T-cell (primary cell): ENCODE measurements at places on chromosomes 12 and 14. TPM values are rescaled to one million over a fixed set of nuclear protein-coding genes. Genes with fewer than 3 reads are reported as not detected.

- DNase-seq = no peak
Measured at GRCh38 chr12:115569345-115570068, 708.0 kb downstream of the MED13L start.

- no peak for DNase-seq
Measured at GRCh38 chr12:54926246-54926645, 58.3 kb downstream of the TESPA1 start.

- DNase-seq = no peak
Measured at GRCh38 chr12:6964605-6965025, 5.8 kb downstream of the PHB2 start.

DNA sequence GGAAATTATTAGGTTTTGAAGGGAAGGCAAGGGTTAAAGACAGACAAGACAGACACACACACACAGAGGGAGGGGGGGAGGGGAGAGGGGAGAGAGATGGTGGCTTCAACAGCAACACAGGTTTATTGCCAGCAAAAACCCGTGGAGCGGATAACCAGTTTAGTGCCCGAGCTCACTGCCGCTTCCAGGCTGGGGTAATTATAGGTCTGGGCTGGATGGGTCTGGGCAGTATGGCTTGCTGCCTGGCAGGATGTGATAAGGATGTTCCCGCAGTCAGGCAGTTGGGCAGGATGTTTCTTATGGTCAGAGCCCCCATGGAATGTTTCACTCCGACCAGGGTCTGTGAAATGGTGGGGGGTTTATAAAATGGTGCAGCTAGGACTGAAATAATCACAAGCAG is 4.4 kb upstream of the TDRD9 start:
- DNase-seq = no peak

DNA sequence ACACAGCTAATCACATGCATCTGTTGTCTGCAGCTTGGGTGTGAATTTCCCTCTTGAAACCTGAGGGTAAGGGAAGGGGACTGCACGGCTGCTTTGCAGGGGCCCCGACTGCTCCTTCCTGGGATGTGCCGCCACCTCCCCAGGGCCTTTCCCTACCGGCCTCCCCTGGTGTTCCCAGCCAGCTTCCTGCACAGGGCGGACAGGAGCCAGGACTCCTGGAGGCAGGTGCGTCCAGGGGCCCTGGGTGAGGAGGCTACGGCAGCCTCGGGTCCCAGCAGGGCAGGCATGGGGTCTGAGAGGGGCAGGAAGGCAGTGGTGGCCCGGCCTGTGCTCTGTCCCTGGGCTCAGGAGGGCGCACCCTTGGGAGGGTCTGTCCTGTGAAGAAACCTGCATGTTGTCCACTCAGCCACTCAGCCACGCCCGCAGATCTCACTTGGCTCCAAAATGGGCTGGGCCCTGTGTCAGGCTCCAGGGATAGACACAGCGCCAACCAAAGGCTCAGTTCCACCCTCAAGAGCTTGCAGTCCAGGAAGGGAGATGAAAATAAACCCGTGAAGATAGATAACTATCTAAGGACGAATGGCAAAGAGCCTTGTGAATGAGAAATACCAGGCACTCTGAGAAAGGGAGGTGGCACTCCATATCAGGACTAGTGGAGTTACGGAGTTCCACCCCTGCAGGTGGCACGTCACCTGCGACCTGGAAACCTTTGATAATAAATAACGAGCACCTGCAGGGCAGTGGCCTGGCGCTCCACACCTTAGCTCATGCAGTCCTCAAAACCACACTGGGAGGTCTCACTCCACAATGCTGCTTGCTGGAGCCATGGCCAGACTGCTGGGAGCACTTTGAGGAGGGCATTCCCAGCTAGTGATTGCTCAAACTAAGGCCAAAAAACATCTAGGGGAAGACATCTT is 427.4 kb downstream of the AACS start:
- DNase-seq = no peak

GRCh38 chr14:73462048-73462715 is 3.8 kb upstream of the NUMB start:
- no peak for DNase-seq

DNA sequence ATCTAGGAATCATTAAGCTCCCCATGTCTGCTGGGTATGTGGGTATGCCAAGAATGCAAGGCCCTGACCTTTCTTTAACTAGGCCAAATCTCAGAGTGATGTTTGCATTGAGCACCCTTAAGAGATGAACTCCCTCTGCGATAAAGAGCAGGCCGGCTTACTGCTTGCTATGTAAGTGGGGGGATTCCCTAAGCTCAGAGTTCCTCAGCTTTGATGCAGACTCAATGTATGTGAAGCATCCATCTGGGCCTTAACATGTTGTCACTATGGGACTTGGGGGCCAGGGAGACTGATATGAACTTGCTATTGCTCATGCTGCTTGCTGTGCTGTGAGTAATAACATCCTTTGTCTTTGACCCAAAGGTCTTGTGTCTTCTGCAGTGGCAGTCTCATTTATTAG is 149.7 kb downstream of the C12orf75 start:
- DNase-seq = no peak

DNA sequence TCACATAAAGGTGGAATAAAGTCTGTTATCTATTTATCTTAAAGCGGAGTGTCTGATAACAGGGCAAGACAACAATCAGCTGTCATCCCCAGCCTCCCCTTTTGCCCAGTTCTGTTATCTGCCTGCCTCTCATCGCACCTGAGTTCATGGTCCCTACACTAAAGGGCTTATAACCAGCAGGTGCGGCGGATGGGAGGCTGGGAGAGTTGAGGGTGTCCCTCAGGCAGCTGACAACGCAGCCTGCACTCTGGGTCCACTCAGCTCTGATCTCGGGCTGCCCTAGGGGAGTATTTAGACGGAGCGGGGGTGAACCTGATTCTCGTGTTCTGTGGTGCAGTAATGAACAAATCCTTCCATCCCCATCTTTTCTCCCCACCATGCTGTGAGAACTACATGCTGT is 34.0 kb upstream of the JDP2 start:
- DNase-seq = no peak

- DNase-seq = no peak
Measured at GRCh38 chr12:30700216-30700900, 4.7 kb upstream of the IPO8 start.

GRCh38 chr14:105858676-105859025 is 332.3 kb downstream of the TMEM121 start:
- DNase-seq = no peak

- no peak for DNase-seq
Measured at GRCh38 chr12:80299219-80299618, 144.8 kb upstream of the PTPRQ start.

DNA sequence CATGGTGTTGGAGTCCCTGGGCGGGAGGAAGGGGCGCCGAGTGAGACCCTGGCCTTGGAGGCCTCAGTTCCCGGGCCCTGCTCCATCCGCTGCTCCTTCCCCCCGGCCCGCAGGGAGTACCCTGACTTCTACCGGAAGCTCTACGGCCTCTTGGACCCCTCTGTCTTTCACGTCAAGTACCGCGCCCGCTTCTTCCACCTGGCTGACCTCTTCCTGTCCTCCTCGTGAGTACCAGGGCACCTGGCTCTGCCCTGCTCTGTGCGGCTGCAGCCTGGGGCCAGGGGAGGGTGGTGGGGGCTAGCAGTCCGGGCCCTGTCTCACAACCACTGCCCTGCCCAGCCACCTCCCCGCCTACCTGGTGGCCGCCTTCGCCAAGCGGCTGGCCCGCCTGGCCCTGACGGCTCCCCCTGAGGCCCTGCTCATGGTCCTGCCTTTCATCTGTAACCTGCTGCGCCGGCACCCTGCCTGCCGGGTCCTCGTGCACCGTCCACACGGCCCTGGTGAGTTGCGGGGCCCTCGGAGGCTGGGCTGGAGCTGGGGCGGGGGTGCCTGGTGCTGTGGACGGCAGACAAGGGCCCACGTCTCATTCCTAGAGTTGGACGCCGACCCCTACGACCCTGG is 7.0 kb downstream of the NOC4L start:
- DNase-seq = no peak

DNA sequence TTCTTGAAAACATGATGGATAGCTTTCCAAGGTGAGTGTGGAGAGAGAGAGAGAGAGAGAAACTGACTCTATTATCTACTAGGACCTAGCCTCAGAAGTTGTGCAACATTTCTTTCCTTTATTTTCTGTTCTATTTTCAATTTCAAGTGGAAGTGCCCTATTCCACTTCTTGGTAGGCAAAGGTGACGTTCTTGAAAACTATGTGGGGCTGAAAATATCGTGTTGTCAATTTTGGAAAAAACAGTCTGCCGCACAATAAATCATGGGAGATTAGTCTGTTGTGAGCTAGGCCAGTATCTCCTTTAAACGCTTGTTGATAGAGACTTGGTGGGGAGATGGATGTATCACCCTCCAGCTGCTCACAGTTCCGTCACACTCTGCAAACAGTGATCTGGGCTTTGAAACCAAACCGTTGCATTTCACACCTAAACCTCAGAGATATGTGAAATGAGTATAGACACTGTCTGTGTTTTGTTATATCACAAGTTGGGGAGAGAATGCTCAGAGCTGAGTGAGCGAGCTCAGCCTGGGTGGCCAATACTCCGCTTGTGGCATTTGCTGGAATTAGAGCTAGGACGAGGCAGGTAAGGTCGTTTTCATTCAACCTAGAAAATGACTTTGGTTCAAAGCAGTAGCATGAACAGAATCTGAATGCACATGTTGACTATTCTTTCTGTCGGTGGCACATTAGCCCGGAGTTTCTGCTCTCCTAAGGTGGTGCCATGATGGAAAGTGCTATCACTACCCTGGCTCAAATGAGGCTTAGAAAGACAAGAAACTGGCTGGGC is 75.1 kb upstream of the ST8SIA1 start:
- peak; percentile 48 for DNase-seq

DNA sequence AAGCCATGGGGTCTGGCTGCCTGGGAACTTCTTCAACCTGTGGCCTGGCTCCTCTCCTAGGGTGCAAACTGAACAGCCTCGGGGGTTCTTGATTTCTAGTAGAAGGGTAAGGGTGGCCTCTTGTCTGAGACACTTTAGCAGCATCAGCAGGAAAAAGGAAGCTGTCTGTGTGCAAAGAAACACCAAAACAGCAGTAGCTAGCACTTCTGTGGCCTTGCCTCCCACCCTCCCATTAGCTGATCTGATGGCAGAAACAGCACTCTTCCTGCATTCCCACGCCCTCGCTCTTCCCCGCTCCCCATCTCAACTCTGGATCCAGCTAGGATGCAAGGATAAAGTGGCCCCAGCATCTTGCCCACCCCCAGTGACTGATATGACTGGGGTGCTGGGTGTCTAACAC is 20.7 kb downstream of the SLC7A8 start:
- no peak for DNase-seq

DNA sequence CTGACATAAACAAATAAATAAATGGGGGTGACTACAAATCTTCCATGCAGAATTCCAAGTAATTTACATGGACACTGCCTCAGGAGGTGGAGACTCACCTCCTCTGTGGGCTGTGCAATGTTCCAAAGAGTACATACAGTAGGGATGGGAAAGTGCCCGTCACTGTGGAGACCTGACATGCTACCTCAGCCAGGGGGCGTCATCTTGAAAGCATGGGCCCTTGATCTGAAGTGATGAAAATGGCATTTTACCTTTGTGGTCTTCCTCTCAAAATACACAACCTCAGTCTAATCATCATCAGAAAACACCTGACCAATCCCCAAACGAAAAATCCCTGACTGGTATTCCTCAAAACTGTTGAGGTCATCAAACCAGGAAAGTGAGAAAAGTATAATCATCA is 48.4 kb downstream of the ANAPC7 start:
- no peak for DNase-seq

- DNase-seq = no peak
Measured at GRCh38 chr14:34175574-34175973, 224.7 kb upstream of the EGLN3 start.

- no peak for DNase-seq
Measured at GRCh38 chr14:104323551-104324175, 185.3 kb downstream of the KIF26A start.

DNA sequence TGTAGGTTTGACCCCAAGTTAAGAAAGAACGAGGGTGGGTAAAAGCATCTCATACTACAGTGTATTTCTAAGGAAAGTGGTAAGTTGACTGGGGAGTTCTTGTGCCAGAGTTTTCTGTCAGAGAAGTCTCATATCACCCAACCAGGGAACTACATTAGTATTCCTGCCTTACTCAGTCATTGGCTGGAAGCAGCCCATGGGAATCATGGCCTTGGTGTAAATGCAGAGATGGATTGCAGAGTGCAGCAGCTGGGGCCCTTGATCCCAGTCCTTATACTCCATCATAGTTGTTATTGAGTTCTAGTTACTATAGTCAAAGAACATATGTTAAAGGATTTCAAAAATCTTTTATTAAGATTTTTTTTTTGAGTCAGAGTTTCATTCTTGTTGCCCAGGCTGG is 105.8 kb downstream of the MNAT1 start:
- DNase-seq = no peak

GRCh38 chr12:19997656-19998400 is 370.5 kb upstream of the PDE3A start:
- no peak for DNase-seq

GRCh38 chr12:81296556-81297305 is 218.9 kb downstream of the ACSS3 start:
- no peak for DNase-seq

DNA sequence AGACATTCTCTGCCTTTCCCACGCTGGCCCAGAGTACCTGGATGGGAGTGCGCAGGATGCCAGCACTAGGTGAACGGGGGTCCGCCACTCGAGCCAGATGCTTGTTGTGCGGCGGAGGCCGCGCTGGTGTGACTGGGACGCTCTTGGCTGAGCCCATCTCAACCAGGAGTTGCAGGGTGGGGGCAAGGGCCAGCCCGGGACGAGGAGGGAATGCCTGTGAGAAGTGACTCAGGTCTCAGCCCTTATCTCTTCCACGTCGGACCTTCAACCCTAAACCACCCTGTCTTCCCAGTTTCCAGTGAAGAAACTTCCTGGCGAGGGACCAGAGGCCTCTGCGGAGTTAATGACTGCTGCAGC is 312 bp downstream of the CDCA3 start:
- DNase-seq = no peak

GRCh38 chr12:93614917-93615596 is 42.6 kb downstream of the SOCS2 start:
- DNase-seq = no peak

- no peak for DNase-seq
Measured at GRCh38 chr12:53844994-53845844, 93.4 kb upstream of the HOXC13 start.

GRCh38 chr14:56196274-56196673 is 78.1 kb downstream of the PELI2 start:
- DNase-seq = no peak

- no peak for DNase-seq
Measured at GRCh38 chr12:56286044-56286830, 13.9 kb downstream of the CS start.

- DNase-seq = no peak
Measured at GRCh38 chr12:99212275-99212674, 435.3 kb upstream of the GARIN6 start.

Gene SOCS4
- total RNA-seq = 25.1 TPM

Gene DTX1
- 10.4 TPM for total RNA-seq

Gene DYRK4
- 11.1 TPM for total RNA-seq

Gene TCL1B
- not detected for total RNA-seq

Gene ASB2
- total RNA-seq = 2.8 TPM

Gene PLCZ1
- not detected for total RNA-seq
